GM13976 (cell line): ENCODE measurements at places on chromosomes 1 and 21.

GRCh38 chr1:31637915-31638673 is 6.6 kb downstream of the PEF1 start:
- DNase-seq: no peak

DNA sequence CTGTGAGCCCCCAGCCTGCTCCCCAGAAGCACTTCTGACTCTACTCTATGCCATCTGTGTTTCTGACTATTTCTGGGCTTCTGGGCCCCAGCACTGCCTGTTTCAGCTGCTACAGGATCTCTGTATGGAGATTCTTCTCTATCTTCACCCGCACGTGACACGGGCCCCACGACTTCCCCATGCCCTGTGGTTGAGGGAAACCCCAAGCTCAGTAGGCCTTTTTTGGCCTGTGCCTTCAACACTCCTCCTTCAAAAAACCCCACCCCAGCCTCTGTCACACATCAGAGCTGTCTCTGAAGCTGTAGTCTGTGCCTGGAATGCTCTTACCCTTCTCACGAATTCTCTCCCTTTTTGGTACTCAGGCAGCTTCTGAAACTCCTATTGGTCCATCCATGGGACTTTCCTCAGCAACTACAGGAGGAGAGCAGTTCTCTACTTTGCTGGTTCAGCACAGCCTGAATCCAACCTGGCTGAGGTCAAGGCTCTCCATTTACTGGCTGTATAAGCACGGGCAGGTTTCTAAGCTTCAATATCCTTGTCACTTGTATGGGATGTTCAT is 2.0 kb upstream of the NID1 start:
- DNase-seq: peak; percentile 88

DNA sequence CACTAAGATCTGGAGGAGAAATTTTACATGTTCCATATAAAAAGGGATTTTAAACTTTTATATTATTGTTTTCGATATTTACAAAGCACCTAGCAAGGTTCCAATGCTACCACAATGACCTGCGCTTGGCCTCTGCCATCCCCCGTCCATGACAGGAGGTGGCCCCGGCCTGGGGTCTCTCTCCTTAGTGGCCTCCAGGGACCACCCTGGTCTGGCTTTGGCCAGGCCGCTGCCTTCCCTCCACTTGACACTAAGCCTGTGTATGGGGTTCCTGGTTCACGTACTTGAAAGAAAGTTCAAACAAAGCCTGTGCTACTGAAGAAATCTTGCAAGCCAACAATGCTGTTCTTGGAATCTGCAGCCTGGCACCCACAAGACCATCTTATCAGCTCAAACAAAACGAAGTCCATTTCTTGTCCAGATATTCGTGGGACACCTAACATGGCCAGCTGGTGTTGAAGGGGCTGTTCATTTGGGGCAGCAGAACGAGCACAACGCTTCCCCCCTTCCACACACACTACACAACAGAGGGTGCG is 12.8 kb downstream of the PRDM15 start:
- no peak for DNase-seq

DNA sequence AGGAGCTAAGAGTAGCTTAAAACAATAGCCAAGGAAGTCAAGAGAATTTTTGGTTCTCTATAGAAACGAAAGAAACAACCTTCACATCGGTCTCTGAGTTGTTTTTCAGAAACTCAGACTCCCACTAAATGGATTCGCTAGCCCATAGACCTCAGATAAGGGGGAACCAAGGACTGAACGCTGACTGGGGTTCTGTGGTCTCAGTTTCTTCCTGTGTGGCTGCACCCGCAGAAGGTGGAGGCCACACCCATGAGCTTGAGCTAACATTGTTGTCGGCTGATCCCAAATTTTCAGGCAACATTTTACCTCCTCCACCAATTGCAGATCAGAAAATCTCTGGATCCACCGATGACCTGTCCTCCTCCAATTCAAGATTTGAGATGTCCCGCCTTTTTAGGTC is 456.1 kb downstream of the AJAP1 start:
- DNase-seq: no peak

DNA sequence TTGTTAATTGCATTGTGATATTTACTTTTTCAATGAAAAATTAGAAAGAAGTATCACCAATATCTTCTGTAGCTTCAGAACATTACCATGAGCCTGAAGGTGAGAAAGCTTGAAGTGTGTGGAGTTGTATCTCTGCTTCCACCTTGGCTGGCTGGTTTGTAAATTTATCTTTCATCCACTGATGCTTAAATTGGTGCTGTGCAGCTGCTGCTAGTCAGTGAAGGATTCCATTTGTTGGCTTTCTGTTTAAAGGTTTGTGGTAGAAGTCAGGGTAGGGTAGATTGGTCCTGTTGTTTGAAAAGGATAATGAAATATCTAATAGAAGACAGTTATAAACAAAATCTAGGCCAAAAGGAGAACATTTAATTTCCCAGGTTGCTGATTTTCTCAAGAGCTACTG is 105.7 kb downstream of the C1orf21 start:
- DNase-seq: no peak

GRCh38 chr1:55418208-55419000 is 203.2 kb upstream of the USP24 start:
- no peak for DNase-seq

DNA sequence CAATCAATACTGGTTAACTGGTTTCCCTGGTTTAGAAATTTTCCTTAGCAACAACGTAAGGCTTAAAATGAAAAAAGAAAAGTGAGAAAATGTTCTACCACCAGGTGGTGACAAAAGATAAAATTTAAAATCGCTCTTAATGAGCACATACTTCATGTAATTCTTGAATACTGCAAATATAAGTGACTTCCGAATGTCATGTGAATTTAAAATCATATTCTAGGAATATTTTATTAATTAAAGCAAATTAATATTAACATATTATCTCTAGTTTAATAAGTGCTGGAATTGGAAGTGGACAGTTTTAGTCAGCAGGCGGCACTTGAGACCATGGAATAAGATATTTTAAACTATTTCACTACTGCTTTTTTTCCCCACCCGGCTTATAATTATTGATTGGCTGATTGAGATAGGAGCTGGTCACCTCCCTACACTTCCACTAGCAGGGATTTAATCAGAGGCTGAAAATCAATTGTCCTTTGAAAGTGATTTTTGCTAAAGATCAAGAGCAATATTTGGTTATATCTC is 5.0 kb upstream of the ADAMTS1 start:
- no peak for DNase-seq

GRCh38 chr1:11629184-11630016 is 24.8 kb downstream of the FBXO2 start:
- DNase-seq: no peak

- DNase-seq: no peak
These were observed 2.9 kb upstream of the PIGR start for GRCh38 chr1:206949208-206949607.

DNA sequence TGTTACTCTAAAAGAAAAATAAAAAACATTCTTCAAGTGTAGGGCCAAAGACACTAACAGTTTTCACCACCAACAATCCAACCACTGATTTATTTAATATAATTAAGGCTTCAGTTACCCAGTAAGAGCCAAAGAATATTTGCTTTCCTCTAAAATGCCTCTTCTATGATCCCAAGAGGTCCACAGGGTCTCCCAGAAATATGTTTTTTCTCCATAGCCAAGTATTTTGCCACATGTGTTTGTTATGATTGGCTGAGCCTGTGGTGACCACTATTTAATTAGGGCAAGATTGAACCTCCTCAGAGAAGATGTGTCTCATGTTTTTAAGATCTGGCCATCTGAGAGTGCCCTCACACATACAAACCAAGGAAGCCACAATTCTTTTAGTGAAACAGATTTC is 135.9 kb downstream of the TPR start:
- no peak for DNase-seq

DNA sequence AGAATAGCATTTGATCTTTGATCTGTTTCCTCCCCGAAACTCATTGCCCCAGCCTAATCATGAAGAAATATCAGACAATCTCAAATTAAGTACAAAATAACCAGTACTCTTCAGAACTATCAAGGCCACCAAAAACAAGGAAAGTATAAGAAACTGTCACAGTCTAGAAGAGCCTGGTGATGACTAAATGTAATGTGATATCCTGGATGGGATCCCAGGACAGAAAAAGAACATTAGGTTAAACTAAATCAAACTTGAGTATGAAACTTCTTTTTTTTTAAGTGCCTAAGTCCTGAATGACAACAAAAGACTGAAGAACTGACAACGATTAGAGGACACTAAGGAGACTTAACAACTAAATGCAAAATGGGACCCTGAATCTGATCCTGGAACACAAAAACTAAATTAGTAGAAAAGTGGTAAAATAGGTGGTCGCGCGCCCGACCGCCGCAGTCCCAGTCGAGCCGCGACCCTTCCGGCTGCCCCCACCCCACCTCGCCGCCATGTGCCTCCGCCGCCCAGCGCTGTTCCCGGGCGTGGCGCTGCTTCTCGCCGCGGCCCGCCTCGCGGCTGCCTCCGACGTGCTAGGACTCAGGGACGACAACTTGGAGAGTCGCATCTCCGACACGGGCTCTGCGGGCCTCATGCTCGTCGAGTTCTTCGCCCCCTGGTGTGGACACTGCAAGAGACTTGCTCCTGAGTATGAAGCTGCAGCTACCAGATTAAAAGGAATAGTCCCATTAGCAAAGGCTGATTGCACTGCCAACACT is 5.5 kb upstream of the PRKAB2 start:
- no peak for DNase-seq

- no peak for DNase-seq
These were observed 93.4 kb upstream of the KCNK1 start for GRCh38 chr1:233520261-233521191.

DNA sequence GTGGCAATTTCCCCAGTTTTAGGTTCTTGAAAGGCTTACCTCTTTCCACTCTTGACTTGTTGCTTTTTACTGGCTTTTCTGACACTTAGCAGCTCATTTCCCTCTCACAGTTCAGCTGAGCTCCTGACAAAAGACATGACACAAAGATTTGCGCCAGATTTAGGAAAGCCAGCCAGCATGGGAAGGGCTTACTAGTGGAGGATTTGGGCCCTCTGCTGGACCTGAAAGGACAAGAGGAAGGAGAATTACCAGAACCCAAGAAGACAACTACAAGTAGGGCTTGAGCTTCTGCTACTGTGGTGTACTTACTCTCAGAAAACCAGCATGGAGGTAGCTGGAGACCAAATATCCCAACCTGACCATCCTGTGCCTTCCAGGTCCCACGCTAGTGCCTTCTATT is 784.5 kb downstream of the BRINP3 start:
- DNase-seq: no peak

DNA sequence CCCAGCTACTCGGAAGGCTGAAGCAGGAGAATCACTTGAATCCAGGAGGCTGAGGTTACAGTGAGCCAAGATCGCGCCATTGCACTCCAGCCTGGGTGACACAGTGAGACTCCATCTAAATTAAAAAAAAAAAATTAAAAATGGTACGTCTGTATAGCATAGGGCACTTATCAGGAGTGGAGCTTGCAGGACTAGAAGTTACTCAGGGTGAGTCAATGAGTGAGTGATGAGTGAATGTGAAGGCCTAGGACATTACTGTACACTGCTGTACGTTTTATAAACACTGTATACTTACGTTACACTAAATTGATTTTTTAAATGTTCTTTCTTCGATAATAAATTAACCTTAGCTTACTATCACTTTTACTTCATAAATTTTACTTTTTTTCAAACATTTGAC is 183.6 kb downstream of the NR5A2 start:
- DNase-seq: no peak

DNA sequence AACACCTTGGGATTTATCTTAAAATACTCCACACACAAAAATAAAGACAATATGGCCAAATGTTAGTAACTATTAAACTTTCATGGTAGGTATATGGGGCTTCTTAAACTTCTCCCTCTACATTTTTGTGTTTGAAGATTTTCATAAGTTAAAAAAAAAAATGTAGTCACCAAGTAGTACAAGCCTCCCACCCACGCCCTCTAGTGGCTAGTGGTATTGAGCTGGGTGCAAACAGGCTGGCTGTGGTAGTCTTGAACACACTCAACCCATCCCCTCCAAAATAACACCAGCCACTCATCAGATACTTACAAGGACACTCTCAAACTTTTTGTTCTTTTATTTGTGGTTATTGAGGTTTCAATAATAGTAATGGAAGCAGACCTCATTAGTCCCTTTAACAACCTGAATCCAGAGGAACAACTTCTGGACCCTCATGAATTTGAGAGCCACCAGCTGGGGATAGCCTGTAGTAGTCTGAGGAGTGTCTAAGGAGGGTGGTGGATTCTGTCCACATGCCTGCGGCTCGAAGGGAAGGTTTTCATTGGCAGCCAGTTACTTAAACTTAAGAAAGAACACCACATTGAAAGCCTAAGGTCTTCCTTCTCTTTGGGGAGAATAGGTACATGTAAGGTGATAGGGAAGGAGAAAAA is 15.6 kb downstream of the RD3 start:
- peak; percentile 79 for DNase-seq

GRCh38 chr1:14625572-14625971 is 27.1 kb downstream of the KAZN start:
- no peak for DNase-seq

GRCh38 chr1:117970252-117970651 is 40.7 kb downstream of the WDR3 start:
- DNase-seq: no peak

DNA sequence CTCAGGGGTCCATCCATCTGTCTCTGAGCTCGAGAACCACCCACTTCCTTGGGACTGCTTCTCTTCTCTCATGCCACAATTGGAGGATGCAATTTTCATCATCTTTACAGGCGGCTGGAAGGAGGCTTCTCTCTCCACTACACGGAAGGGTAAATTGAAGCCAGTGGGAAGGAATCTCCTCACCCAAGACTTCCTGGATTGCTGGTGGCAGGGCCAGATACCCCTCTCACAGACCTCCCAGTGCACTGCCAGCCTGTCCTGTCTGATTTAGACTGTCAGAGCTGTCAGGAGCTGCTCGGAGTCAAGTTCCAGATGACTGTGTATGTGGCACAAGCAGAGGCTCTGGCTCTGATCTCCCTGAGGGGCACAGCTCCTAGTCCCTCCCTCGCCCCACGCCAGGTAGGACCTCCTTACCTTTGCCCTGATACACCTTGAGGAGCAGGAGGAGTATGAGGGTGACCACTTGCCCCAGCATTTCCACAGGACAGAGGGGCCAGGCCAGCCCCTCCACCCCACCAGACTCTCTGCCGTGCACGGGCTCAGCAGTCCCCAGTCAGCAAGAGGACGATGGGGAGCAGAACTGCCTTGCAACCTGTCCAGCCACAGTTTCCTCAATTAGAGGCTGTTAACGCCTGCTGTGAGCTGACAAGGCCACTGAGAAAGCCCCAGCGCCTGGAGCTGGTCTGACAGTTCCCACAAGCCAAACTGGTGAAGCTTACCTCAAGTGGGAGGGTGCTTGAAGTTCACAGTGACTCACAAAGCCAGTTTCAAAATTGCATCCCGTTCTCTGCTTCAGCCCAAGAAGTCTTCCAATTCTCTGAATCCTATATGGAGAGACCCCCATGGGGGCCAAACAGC is at the start of gene CD244:
Gene CD244 (minus strand): TSS at position 685 of the 858 bp plus-strand sequence. CDS start 210 bp downstream, at position 475.
- peak; percentile 78 for DNase-seq
